ENCODE measurements at places on chromosomes 5 and 9.

DNA sequence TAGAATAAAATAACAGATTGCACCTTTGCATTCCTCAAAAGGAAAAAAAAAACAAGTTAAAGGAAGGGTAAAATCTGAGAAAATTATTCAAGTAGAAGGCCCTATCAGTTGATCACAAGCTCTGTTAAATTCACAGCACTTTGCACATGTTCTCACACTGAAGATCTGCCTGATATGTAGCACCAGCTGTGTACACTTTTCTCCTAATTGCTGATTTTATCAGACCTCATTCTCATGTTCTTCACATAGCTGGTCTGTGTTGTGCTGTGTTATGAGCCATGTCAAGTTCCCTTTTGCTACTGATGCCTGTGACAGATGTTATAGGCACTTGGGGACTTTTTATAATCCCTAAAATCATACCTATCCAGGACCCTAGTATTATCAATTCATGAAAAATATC, 390.4 kb upstream of the PRR16 start:
- no peak for DNase-seq

GRCh38 chr9:84759300-84759750, 89.8 kb downstream of the NTRK2 start:
- DNase-seq, result no peak

DNA sequence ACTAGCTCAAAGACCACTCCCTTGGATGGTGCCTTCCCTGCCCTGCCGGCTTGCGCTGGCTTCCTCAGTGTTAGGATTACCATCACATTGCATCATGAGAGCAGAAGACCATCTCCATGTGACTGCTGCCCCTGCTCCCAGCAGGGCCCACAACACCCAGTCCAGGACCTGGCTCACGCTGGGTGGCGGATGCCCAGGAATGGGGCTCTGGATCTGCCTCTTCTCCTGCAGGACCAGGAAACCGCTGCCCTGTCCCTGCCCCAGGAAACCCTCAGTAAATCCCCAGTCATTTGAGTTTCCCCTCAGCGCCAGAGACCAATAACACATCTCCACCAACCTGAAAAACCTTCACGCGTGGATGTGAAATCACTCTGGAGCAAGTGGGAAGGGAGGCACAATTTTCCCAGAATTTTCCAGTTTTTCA, 3.3 kb upstream of the RNF44 start:
- no peak for DNase-seq

DNA sequence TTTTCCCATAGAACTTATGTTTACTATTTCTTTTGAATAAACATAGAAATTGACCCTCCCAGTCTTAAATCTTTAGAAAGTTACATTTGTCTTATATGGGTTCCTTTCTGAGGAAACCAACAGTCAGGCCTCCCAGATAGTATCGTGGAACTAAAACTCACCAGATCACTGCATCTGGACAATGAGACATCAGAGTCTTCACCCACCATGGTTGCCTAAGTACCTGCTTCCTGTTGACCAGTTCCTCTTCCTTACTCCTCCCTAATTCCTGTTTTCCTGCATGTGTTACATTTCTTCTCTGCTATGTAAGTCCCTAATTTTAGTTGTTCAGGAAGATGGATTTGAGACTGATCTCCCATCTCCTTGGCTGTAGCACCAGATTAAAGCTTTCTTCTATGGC, 462.2 kb downstream of the DIRAS2 start:
- DNase-seq, result no peak

GRCh38 chr9:20749496-20750198, 65.6 kb downstream of the FOCAD start:
- no peak for DNase-seq

GRCh38 chr5:124744170-124744971, 2.1 kb downstream of the ZNF608 start:
- DNase-seq, result peak; percentile 52

DNA sequence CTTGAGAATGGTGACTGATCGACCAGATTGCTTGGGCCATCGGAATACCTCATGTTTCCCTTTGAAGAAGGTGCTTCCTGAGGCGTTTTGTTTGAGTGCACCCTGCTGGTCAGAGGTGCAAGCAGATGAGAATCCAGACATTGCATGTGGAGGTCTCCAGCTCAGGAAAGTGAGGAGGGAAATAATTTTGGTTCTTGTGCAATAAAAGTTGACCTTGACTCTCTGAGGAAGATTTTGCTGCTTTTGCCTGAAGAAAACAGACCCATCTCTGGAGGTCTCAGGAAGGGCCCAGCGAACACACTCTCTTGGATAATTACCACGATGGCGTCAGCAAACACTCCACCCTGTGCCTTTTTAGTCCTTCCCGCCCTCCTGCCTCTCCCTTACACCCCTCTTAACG, 69.7 kb downstream of the GRAMD2B start:
- DNase-seq, result no peak

GRCh38 chr9:116944714-116945534, 257.8 kb downstream of the TRIM32 start:
- no peak for DNase-seq

DNA sequence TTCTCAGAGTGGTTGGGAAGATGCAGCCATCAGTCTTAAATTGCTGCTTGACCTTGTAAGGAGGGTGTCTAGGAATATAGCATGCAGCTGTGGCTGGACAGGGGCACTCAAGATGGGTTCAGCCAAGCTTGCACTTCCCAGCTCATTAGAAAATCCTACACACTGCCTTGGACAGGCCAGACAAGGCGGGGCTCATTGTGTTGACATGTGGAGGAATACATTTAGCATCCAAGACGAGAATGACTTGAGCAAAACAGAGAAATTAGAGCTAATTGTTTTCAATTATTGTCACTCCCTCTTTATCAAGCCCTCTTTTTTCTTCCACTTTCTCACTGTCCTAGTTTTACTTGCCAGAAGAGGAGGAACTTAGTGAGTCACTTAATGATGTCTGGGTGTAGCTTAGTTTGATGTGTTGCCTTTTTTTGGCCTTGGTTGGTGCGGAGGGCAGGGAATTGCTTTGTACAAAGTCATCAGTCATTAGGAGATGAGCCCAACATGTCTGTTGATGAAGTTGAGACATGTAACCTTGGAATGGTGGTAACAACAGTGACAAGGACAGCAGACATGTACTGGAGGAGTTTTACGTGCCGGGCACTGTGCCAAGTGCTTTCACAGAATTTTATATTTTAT, 1219.3 kb upstream of the WWC1 start:
- peak; percentile 5 for DNase-seq

GRCh38 chr5:74290634-74291241, 349.8 kb downstream of the ENC1 start:
- DNase-seq, result no peak

GRCh38 chr9:136207616-136208015, 2.7 kb upstream of the LHX3 start:
- DNase-seq, result no peak

DNA sequence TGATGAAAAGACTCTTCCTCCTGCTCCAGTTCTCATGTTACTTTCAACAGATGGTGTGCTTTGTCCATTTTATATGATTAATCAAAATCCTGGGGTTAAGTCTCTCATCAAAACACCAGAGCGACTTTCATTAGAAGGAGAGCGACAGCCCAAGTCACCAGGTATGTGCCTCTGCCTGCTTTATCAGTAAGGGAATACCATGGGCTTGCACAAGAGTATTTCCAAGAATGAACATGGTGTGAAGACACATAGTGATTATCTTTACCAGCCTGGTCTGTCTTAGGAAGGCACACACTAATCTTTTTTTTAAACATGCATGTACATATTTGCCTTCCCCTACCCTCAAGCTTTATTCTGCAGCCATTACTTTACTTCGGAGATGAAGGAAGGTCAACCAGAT, 15.2 kb downstream of the NUP214 start:
- no peak for DNase-seq

GRCh38 chr9:91994422-91994821, 44.4 kb upstream of the ROR2 start:
- no peak for DNase-seq

DNA sequence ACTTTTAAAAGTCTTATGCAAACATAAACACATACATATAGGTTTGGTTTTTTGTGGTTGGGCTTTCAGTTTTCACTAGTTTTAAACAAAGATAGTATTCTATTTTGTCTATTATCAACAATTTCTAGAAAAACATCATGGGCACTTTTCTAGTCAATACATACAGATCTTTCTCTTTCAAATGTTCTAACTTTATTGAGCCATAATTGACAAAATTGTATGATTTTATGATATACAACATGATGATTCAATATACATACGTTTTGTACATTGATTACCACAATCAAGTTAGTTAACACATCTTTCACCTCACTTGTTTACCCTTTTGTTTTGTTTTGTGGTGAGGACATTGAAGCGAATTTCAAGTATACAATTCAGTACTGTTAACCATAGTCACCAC, 265.9 kb downstream of the MCTP1 start:
- DNase-seq, result no peak

- no peak for DNase-seq
Observed at GRCh38 chr5:15594977-15595568, 95.1 kb downstream of the FBXL7 start.

DNA sequence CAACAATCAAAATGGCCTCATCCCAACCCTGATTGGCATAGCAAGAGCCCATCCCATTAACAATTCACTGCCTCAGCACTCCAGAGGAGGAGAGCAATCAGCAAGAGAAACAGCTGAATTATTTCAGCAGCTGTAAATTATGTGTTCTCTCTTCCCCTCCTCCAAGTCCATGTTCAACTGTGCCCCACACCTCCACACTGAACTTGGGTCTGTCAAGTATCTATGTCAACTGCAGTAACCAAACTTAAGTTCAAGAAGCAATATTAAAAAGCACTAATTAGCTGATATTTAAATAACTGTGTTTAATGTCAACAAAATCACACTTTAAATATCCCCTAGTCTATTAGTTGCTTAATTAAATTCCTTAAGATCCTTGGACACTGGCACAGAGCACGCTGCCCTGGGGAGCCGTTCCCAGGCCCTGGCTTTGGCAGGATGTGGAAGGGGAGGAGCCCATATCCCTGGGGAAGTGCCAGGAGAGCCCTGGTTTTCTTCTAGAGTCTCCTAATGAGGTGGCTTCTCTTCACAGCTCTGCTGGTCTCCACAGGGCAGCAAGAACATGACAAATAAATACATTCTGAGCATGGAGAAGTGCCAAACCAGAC, 50.6 kb downstream of the SIL1 start:
- DNase-seq, result peak; percentile 77

DNA sequence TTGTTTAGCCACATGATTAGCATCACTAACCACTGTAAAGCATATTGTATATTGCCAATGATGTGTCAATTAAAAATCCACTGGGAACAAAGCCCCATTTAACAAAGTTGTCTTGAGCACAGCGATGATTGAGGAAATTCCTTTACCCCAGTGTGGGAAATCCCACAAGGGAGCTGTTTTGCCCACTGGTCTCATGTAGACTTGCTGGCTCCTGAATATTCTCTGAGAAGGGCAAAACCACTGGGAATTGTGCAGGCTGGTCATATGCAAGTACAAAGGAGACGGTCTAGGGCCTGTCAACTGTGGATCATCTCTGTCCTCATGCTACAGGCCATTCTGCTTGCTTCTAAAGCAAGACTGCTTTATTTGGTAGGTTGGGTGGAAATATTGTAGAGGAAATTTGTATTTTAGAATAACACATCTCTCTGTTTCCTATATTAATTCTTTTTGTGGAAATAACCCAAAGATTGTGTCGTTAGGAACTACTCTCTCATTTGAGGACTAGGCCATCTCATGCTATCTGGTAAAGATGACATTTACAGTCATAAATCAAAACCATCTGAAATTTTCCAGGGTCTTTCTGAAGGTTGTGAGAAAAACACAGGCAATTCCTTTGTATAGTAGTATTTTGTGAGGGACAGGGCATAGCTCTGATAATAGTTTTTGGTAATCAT, 60.2 kb downstream of the PARP8 start:
- DNase-seq, result no peak

GRCh38 chr9:13100914-13101572, 178.4 kb downstream of the MPDZ start:
- DNase-seq, result no peak

GRCh38 chr5:113330533-113331208, 104.1 kb downstream of the TSSK1B start:
- DNase-seq, result peak; percentile 69

DNA sequence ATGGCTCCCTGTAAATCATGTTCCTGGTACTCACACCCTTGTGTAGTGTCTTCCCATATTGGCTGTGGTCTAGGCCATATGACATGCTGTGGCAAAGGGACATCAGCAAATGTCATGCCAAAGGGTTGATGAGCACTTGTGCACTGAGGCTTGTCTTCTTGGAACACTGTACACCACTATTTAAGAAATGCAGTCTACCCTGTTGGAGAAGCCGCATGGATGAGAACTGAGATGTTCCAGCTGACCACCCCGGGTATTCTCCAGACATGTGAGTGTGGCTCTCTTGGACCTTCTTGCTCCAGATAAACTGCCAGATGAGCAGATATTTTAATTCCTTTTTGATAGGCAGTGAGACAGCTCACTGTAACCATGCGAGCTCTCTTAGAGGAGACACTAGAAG, 20.5 kb upstream of the NPR3 start:
- no peak for DNase-seq

DNA sequence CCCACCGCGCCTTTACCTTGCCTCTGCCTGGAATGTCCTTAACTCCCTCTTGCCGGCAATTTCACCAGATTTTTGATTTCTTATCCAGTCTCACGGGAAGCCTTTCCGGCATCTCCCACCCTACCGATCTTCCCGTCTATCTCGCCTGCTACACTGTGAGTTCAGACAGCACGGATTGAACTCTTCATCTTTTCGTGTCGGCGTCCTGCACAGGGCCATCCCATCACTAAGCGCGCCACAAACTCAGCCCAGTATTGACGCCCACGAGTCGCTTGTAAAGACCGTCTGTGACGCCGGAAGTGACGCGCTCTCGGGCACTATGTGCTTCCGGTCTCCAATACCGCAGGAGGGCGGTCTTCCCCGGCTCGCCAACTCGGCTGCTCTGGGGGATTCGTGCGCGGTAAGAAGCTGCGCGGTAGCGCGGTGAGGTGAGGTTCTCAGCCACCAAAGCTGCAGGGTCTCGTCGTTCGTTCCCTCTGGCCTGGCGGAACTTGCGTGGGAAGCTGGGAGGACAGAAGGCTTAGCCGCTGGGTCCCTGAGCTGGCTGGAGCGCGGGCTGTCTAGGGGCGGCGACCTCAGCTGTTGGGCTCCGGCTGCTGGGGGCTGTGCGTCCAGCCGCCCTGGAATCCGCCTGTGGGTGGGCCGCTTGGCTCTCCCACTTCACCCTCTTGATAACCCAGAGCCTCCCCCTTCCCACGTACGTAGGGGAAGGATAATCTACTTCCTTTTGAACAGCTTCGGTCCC, at the start of gene ZCCHC9:
TSS of gene ZCCHC9 (plus strand) at position 317 of the 745 bp plus-strand sequence. CDS start 3,171 bp downstream, outside the sequence.
- peak; percentile 96 for DNase-seq

DNA sequence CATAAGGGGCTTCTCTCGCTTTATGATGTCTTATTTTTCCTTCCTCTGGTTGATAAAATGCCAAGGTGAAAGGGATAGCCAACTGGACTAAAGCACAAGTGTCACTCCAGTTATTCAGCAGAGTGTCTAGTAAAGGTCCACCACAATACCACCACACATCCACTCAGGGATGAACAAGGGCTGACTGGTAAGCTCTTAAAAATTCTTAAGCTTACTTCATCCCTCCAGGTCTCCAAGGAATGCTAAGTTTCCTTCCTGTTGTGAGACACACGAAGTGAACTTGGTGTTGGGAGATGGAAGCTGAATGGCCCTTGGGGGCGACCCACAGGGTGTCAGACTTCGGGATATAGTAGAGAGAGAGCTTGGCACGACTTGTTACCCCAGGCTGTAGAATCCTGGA, 3.2 kb upstream of the HMGCS1 start:
- DNase-seq, result no peak

- DNase-seq, result no peak
Observed at GRCh38 chr5:173242675-173243121, 7.7 kb upstream of the NKX2-5 start.

- no peak for DNase-seq
Observed at GRCh38 chr5:16665601-16666000, 48.8 kb upstream of the RETREG1 start.

Data from astrocyte of the spinal cord (primary cell).